ENCODE measurements at places on chromosomes 1 and 21.

GRCh38 chr1:45400049-45400448, 59.8 kb upstream of the MUTYH start:
- no peak for DNase-seq

DNA sequence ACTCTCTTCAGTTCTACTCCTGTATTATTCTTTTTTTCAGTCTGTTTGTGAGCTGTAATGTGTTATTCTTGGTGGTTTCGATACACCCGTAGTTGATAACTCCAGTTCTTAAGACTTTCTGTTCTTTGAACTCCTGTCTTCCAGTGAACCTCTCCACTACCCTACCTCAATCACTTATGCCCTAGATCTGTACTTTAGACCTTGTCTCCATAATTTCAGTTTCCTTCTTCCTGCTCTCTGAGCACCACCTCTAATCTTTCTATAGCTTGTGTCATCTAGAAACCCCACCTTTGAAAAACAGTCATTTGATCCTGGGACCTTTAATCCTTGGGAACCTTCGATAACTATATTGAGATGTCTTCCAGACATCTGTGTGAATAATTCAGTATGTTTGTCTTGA, 159.3 kb downstream of the PIK3R3 start:
- no peak for DNase-seq

GRCh38 chr1:172163498-172164215, 256.8 kb upstream of the C1orf105 start:
- DNase-seq = no peak

DNA sequence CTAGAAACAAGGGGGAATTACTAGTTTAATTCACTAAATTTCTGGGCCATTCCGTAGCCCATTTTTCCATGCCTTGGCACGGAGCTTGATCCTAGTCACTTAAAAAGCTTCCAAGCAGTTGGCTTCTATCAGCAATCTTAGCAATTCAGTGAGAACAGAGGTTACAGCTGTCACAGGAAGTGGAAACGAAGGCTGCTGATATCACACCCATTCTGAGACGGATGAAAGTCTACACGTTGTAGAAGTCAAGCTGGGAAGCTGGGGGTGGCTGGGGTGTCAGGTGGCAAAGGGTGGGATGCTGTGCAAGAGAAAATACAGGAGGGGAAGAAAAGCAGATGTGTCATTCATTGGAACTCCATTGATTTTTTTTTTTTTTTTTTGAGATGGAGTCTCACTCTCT, 11.8 kb upstream of the STMN1 start:
- no peak for DNase-seq

DNA sequence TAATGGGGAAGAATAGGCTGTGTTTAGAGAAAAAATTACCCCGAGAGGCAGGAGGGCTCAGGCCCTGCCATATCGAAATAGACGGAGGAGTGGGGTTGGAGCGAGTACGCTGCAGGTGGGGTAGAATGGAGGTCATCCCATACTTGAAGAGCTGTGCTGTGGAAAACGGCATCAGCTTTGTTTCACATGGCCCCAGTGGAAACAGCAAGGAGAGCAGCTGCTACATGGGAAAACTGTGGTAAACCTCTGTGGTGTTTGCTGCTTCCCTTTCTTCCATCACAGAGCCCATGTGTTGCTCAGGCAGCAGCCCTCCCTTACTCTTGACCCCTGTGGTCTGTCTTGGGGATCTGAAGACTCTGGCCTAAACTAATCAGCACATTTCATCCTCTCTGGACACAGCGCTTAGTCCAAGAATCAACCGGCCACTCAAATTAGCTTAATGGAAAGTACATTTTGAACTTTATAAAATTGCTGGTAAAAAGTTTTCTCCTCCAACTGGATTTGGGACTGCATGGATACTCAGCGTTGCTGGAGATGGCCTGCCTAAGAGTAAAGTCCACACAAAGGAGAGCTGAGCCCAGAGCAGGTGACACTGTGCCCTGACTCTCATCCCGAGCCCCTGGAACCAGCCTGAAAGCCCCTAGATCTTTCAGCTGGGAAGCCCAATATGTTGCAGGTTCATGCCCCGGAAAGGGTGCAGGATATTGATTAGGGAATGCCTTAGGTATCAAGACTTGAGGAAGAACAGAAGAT, 127.1 kb upstream of the GADD45A start:
- no peak for DNase-seq

DNA sequence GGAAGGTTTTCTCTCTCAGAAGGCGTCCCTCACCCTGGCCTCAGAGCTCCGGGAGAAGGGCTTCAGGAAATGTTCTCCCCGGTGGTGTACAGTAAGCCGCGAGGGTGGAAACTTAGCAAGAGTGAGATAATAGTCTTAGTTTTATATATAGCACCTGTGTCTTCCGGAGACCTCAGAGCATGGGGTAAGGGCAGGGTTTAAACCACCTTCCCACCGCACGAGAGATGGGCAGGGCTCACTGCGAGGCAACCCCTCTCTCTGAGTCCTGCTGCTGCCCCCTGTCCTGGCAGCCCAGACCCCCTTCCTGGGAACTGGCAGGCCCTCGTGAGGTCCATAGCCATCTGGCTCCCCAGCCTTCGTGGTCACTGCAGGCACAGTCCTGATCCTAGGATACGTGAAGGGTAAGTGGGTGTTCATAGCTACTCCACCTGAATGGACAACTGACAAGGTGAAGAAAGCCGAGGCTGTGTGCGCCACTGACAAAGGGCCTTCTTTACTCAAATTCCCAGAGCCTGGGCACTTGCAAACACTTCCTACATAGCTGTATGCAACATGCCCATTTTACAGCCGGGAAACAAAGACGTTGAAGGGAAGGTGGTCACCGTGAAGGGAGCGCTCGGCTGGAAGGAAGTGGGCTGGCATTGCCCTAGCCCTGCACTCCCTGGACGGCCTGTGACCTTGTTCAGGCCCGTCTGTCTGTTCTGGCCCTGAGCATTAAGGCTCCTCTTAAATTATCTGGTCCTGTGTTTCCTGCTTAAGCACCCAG, 26.9 kb downstream of the ITPKB start:
- no peak for DNase-seq

DNA sequence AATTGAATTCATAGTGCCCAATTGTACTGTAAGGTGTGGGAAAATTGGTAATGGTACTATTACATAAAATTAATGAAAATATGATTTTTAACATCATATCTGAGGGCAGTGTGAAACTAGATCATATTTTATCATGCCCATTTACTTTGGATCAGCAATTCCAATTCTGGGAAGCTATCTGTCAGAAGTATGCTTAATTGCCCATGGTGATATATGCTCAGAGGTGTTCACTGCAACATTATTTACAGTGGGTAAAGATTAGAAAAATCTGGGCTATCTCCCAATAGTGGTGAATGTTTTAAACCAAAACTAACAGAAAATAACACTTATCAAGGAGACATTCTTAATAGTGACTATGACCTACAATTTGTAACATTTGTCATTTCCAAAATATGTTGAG, 1260.0 kb downstream of the BRINP3 start:
- no peak for DNase-seq

DNA sequence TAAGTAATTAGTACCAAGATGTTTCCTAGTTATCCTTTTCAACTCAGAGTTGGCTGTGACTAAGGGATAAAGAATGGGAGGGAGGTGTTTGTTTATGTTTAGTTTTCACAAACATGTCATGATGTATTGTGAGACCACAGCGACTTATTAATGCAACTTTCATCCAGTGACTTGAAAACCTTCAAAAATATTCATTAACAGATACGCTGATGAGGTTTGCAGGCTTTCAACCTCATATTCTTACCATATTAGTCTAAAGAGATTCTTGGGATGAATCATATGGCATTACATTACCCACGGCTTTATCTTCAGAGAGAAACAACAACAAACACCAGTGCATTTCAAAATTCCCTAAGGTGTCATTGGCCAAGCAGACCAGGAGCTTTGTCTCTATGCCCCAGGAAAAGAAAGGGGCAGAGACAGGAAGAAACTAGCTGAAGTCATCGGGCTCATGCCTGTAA, 36.4 kb downstream of the PALMD start:
- DNase-seq = peak; percentile 78

DNA sequence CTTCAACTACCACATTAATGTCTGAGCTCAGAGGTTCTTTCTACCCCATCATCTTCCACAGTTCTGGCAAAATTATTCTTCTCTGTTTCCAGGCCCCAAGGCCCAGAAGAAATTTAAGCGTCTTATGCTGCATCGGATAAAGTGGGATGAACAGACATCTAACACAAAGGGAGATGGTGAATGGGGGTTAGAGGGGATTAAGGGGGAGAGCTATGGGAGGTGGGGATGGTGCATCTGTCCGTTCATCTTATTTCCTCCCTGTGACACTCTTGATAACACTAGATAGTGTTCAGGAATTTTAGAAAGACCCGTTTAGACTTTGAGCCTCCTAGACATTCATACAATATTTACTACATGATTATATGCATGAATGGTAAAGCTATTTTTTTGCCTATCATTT, 17.6 kb upstream of the RPRD2 start:
- DNase-seq = no peak

DNA sequence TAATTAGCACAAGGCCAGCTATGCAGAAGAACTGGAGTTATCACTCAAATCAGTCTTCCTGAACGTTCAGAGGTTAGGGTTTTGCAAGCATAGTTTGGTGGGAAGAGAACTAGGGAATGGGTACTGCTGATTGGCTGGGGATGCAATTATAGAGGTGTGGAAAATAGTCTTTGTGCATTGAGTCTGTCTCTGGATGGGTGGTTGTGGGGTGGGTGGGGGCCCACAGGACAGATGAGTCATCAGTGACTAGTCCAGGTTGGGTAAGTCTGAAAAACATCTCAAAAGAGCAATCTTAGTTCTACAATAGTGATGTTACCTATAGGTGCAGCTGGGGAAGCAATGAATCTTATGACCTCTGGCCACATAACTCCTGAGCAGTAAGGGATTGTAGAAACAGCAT, 89.7 kb upstream of the HMCN1 start:
- DNase-seq = no peak

DNA sequence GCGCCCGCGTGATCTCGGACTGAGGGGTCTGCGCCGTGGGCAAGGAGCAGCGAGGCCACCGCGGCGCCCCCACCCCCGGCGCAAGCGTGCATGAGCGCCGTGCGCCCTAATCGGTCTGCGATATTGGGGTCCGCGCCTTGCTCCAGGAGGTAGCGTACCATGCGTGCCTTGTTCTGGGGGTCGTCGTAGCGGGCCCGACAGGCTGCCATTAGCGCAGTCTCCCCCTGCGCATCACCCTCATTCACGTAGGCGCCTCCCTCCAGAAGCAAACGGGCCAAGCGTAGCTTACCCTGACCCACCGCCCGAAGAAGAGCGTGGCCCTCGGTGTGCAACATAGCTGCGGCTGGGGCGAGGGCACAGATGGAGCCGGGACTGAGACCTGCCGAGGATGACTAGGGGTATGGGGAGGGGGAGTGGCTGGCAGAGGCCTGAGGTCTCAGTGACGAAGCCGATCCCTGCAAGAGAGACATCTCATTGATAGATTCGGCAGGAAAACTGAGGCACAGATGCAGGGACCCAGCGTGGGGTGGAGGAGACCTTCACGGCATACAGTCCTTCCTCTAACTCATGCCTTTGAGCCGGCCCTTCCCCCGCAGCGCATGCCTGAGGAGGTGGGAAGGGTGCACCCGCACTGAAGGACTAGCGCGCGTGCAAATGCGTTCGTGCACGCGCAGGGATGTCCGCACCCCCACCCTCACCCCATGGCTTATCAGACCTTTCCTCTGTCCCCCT, 2.8 kb downstream of the ANKRD34A start:
- DNase-seq = no peak

DNA sequence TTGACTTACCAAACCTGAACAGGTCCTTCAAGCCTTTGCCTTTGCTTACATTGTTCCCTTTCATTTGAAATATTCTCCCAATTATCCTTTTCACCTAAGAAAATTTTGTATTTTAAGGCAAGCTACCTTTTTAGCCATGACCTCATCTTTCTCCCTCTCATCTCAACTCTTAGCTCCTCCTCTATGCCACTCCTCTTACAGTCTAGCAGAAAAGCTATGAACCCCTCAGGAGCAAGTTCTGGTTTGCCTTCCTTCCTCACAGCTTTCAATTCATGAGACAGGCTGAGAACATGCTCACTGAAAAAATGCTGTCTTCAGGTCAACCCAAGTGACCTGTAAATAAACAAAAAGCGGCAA, 8.3 kb upstream of the MUTYH start:
- no peak for DNase-seq

DNA sequence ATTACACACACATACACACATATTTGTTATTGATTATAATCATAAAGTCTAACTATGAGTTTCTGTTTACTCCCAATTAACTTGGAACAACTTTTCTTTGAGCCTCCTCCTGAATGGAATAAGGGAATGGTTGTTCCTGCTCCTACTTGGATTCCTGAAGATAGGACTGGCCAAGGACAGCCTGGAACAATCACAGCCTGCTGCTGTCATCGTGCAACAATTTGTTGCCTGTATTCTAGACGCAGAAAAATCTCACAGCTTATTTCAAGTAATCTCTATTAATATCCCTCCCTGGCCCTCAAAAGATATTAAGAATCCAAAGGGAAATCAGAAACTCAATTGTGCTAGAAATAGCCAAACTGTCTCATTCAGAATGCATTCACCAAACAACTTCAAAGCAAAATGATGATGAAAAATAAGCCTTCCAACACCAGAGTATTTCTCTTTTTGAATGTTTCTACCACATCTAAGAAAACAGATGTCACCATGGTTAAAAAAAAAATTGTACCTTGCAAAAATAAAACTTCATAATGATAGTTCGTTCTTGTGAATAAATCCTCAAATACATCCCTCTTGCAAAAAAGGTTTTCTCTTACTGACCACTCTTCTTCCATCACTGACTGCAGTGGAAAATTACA, 30.9 kb downstream of the RCAN1 start:
- no peak for DNase-seq

DNA sequence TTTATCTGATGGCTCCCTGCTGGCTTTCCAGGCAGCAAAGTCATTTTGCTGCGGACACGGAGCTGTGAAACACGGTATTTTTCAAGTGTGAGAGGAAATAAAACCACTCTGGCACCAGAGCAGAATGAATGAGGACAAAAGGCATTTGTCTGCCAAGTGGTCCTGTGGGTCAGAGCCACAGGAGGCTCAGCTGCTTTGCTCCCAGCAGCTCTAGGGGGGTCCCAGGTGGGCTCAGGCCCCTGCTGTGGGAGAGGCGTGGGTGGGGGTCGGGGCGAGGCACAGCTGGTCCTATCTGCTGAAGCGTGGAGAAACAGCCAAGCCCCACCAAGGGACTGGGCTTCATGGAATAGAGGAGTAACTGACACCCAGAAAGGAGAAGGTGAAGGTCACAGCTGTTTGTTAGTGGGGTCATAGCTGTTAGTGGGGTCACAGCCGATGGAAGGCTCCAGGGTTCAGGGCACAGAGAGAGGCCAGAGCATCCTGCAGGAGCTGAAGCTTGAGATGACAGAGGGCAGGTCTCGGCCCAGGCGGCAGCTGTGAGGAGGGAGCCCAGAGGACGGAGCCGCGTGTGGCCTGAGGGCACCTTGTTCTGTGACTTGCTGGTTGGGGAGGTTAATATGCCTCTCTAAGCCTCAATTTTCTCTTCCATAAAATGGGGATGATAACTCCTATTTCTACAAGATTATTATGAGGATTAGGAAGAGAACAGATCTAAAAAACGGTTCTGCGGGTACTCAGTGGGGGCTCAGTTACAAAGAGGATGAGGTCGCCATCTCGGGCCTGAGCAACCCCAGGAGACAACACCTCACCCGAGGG, 7.1 kb downstream of the KIF17 start:
- DNase-seq = no peak
